Stimulated activated CD8-positive, alpha-beta memory T cell treated with anti-CD3 and anti-CD28 coated beads, Interleukin-12 subunit alpha, Interleukin-12 subunit beta, amount 100 ng/mL, for 1 hour (primary cell): ENCODE measurements at places on chromosomes 16 and 17.

DNA sequence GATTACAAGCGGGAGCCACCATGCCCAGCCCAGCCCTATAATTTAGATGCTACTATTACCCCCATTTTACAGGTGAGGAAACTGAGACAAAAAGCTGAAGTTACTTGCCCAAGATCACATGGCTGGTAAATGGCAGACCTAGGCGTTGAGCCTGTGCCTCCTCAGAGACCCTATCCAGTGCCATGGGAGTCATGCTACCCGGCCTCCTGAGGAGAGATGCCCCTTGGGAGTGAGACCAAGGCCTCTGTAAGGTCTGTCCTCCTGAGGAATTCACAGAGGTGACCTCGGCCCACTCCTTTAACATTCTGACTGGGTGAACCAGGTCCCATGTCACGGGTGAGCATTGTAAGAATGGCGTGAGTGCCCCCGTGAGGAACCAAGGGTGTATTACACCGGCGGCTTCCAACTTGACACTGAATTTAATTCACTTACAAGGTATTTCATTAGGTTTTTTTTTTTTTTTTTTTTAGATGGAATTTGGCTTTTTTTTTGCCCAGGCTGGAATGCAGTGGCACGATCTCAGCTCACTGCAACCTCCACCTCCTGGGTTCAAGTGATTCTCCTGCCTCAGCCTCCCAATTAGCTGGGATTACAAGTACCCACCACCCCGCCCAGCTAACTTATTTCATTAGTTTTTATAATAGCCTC, 95.7 kb downstream of the ABCC6 start:
- DNase-seq: peak; percentile 38

GRCh38 chr16:18800775-18801144, 589 bp downstream of the ARL6IP1 start:
- DNase-seq: no peak

DNA sequence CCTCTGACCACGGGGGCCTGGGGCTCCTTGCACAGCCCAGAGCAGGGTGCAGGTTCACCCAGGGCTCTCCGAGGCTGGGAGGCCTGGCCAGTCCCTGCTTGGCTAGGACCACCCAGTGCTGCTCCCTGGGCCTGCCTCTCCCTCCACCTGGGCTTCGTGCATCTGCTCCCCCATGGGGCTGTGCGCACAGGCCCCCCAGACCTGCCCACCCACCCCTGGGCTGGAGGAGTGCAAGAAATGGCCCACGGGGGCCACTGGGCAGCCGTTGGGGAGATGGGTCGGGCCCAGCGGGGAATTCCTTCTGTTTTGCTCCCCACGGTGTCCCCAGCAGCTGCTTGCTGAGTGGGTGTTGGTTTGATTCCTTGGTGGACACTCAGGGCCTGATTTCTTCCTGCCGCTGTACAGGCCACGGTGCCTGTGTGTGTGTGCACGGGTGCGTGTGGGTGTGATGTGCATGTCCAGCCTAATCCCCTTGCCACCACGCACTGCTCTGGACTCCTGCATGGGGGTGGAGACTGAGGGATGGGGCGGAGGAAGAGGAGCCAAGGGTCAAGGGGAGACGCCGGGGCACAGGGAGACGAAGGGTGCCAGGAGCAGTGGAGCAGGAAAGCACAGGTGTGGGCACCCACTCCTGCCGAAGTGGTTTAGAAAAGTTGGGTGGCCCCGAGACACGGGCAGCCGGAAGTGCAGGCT, 8.5 kb downstream of the PRSS27 start:
- DNase-seq: no peak

GRCh38 chr16:7378024-7378695, 45.5 kb downstream of the RBFOX1 start:
- DNase-seq: no peak

DNA sequence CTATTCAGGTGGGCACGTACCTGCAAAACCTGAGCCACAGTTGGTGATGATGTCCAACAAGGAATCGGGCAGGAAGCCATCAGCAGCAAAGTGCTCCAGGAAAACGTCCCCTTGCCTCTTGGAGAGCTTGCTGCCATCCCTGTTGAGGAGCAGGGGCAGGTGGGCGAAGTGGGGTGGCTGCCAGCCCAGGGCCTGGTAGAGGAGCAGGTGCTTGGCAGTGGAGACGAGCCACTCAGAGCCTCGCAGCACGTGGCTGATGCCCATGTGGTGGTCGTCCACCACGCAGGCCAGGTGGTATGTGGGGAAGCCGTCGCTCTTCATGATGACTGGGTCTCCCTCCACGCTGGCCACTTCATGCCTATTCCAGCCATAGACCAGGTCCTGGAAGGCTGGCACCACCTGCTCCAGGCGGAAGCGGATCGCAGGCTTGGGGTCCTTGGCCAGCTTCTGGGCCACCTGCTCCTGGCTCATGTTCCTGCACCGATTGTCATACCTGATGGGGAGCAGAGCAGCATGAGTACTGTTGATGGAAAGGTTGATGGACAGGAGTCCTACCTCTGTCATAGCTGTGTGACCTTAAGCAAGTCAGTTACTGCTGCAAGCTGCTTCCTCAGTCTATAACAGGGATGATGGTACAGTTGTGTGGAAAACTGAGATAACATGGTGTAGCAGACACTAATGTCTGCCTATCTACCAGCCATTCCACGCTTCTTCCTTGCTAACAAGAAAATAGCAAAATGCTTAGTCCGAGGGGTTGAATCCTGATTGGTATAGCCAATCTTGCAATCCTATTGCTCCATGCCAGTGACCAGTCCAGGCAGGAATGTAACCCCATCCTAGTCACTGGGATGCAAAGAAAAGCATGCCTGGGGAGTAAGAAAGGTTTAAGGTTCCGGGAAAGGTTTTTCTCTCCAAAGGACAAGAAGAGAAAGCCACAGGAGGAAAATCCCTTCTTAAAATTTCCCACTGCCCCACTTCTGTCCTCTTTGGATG, 22.0 kb downstream of the EARS2 start:
- DNase-seq: no peak

DNA sequence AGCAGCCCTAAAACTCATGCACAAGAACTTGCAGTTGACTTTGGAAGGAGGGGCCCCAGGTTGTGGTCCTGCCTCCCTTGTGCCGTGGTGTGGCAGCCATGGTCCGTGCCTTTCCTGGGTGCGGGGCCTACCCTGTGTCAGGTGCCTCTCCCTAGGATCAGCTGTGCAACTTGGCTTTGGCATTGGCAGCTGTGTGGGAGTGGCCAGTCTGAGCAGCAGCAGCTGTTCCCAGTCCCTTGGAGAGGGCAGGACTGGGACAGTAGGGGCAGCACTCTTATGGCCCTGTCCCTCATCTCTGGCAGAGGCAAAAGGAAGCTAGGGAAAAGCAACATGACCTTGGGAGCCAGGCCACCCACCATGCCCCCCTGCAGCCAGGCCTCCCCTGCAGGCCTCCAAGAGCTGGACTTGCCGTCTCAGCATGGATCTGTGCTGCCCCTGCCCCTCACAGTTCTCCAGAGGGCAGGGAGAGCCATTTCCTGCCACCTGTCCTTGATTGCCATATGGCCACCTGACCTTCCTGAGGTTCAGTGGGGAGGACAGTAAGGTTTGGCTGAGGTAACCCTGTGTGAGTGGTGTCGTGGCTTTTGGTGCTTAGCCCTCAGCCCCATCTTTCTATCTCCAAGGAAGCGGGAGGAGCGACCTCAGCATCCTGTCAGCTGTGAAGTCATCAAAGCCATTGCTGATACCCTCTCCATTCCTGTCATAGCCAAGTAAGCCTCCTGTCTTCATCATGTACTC, 15.5 kb upstream of the NFATC3 start:
- DNase-seq: no peak
